ENCODE measurements at places on chromosomes 7 and 10. TPM values are rescaled to one million over a fixed set of nuclear protein-coding genes. Genes with fewer than 3 reads are reported as not detected.

DNA sequence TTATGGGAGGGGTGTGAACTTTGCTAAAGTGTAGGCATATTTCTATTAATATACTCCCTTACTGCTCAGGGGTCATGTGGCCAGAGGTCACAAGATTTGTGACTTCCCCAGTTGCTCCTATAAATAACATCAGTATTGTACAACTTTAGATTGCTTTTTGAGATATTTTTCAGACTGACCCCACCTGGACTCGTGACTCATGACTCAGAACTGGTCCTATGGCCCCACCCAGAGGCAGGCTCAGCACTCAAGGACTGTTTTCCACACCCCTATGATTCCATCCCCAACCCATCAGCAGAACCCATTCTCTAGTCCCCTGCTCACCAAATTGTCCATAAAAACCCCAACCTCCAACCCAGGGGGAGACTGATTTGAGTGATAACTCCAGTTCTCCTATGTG lies 2.7 kb upstream of the CUL2 start:
- no peak for DNase-seq

DNA sequence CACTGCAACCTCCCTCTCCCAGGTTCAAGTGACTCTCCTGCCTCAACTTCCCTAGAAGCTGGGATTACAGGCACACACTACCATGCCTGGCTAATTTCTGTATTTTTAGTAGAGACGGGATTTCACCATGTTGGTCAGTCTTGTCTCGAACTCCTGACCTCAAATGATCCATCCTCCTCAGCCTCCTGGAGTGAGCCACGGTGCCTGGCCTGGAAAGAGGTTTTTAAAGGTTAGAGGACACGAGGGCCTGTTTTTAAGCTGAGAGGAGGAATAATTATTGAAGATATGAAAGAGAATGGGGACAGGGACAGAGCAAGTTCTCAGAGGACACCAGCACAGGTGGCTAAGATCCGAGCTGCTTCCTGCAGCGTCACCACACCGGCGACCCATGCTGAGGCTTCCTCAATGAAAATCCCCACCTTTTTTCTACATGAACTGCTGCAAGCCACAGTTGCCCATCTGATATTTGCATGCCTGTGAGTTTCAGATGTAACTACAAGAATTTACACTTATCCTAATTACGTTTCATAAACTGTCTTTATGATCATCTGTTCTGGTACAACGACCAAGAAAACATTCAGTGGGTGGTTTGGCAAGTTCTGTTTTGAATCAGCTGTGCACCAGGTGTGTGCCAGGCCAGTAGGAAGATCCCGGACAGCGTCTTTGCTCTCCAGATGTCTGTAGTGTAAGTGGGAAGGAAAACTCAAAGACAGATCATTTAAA lies 76.0 kb downstream of the HIP1 start:
- DNase-seq, result no peak

VCL gene
- 96.9 TPM for total RNA-seq

- DNase-seq, result no peak
These were observed 111.0 kb downstream of the LMBR1 start for GRCh38 chr7:156781972-156782371.

DNA sequence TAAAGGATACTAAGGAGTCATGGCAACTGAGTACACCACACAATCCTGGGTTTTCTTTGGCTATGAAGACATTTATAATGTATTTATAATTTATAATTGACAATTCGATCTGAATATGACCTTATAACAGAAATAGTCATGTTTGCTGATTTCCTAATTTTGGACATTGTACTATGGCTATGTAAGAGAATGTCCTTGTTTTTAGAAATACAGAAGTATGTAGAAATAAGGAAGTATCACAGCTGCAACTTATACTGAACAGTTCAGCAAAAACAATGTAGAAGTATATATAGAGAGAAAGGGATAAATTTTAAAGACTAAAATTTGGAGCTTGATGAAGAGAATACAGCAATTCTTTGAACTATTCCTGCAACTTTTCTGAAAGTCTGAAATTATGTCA lies 32.6 kb downstream of the PRLHR start:
- DNase-seq, result no peak

DNA sequence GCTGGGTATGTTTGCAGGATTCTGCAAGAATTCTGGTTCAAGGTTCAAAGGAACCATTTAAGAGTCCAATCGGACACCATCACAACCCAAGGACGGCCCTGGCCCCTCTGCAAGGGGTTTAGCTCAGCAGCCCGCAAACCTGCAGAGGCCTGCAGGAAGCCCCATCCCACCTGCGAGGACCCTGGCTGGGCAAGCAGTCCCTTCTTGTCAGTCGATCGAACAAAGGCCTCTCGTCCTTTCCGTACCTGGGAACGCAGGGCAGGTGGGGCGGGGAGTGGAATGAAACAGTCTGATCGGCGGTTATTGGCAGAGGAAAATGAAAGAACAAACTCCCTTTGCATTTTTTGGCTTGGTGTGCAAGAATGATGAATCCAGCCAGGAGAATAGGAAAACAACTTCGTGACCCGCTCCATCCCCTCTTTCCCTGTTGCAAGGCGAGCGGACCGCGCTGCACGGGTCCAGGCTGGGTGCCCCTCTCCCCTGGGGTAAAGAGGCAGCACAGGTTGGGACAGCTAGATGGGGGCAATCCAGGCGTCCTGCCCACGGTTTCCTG lies 73.7 kb downstream of the INSIG1 start:
- no peak for DNase-seq

PAPSS2 gene
- 4.0 TPM for total RNA-seq

PTPRN2 gene
- total RNA-seq, result 3.0 TPM

DNA sequence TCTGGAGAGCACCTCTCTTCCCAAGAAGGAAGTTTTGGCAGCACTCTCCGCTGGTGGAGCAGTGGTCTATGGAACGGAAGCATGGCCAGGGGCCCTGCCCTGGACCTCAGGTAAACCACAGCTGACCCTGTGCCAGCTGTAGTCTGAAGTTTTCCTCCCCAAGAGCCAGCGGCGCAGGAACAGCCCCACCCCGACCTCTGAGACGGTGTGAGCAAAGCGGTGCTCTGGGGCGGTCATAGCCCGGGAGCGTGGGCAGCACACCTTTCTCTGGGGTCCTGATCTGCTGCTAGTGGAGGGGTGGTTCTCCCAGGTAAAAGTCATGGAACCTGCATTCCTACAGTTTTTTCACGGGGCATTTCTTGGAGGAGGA lies 52.6 kb downstream of the TSPAN15 start:
- DNase-seq, result no peak

EPDR1 gene
- total RNA-seq, result 10.6 TPM

- DNase-seq, result no peak
These were observed 13.3 kb downstream of the COL28A1 start for GRCh38 chr7:7522421-7522820.

HBP1 gene
- 121 TPM for total RNA-seq

GPR37 gene
- 0.21 TPM for total RNA-seq

DNA sequence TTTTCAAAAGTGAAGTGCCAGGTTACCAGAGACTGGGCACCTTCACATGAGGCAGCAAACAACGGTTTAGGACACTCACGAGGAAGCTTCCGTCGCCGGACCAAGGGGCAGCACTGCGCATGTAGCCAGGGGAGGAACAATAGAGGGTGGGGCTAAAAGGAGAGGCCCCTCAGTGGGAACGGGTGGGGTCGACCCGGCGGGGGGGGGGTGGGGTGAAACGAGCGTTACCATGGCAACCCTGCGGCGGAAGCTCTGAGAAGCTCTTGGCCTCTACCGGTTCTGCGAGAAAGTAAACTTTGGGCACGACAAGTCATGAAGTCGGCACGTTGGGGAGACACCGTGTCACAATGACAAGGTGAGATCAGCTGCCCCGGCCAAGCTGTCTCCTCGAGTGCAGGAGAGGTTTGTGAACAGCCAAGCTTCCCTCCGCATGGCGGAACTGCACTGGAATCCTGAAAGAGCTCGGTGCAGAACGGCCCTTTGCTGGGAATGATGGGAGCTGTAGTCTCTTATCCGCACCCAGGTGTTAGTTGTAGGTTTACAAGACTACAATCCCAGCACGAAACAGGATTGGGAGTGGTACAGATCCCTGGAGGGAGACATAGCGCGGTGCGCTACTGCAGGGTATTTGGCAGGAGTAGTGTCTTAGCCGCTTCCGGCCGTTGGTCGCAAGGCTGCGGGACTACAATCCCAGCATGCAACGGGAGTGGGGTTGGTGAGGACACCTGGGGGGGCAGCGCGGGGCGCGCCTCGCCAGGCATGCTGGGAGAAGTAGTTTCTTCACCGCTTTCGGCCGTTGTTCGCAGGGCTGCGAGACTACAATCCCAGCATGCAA lies 72.8 kb upstream of the ZNF722 start:
- no peak for DNase-seq

DNA sequence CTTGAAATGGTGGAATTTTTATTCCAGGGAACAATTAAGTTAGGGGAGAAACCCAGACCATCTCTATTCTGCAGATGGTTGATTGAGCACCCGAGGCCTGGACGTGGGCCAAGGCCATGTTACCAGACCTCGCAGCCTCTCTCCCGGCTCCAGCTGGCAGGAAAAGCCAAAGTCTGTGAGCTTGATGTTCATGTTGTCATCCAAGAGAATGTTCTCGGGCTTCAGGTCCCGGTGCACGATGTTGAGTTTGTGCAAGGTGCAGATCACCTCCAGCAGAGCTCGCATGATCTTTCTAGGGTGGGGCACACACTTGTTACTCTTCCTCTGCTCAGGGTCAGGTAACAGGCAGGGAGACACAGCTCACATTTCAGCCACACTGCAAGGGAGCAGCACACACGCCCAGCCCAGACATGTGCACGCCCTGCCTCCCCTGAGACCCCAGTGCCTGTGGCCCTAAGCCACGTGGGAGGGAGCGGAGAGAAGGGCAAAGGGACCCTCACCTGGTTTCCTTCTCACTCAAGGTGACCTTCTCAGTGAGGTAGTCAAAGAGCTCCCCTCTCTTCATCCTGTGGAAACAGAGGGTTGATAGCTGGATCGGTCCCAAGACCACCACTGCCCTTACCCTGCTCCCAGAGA lies 9.5 kb downstream of the PHKG1 start:
- no peak for DNase-seq

- no peak for DNase-seq
These were observed 161.1 kb downstream of the GRM8 start for GRCh38 chr7:127091620-127092019.

DNA sequence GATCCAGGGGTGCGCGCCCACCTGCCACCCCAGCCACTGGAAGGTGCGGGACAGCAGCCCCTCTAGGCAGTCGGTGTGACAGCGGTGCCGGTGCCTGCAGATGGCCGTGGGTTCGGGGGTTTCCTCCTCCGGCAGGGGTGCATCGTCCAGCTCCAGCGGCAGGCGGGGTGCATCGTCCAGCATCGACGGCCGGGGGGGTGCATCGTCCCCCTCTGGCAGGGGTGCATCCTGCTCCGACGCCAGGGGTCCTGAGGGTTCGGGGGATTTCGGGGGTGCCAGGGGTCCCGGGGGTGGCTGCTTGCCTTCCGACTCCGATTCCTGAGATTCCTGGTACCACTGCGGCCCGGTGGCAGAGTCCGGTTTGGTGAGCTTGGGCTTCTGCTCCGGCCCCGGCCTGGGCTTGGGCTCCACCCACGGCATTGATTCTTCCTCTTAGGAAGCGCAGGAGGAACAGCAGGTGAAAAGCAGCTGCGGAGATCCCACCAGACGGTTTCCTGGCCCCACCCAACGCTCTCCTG lies 90.2 kb upstream of the RAB18 start:
- DNase-seq, result no peak

All from neural progenitor cell (in vitro differentiated cells).